ENCODE measurements at places on chromosomes 1 and 21.

DNA sequence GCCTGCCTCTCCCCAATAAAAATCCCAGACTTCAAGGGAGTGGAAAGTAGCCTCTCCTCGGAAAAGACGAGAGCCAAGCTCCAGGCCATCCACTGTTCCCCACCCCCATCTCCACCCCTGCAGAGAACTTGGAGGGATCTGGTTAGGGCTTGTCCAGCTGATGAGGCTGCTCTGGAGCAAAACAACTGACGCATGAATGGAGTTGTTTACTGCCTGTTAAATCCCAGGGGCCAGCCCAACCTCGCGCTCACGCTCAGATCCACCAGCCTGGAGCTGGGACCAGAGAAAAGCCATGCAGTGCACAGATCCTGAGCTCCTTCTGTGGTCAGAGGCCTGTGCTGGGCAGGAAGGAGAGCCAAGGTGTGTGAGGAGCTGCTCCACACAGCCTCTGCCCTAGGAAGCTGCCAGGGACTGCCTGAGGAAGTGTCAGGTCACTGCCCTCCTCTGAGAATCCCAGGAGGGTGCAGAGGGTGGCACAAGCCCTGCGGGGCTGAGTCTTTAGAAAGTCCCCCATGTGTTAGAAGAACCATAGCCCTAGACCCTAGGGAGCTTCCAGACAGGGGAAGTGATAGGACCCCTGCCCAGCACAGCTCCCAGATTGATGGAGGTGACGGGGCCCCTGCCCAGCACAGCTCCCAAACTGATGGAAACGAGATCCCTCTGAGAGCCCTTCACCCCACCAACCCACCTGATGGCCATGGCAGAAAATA, 109.0 kb upstream of the IPO9 start:
- DNase-seq: peak; percentile 75

- DNase-seq: no peak
Measured at GRCh38 chr1:226611301-226611700, 62.7 kb downstream of the STUM start.

GRCh38 chr21:44648557-44649311, 2.5 kb downstream of the KRTAP10-11 start:
- no peak for DNase-seq

DNA sequence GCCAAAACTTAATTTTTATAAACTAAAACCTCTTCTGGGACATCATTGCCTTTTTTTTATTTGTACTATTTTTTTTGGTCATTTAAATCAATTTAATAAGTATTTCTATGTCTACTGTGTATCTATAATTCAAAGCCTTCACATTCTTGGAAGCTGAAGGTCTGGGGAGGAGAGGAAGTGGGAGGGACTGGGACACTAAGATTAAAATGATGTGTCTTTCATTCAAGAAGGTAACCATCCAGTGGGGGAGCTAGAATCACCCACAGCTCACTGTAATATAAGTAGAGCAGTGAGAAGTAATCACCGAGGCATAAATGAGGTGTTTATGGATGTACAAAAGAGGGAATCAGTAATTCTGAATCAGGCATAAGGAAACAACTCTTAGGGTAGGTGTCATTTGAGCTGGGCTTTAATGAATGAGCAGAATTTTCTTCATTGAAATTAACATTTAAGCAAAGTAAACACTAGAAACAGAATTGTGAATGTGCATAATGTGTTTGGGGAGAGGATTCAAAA, 52.8 kb downstream of the PTGER3 start:
- DNase-seq: no peak

DNA sequence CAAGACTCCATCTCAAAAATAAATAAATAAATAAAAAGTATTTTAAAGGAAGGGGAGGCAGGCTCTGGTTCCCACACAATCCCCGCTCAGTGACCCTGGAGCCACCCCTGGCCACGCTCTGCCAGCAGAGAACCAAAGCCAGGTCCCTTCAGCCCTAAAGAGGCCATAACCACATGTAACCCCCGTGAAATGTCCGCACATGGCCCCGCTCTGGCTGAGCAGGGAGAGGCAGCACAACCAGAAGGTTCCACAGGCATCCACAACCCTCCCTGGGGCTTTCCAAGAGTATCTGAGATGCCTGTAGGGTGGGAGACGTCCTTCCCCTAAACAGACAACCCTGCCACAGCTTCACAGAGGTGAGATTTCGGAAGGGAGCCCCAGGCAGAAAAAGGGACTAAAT, 1.4 kb upstream of the ARF1 start:
- no peak for DNase-seq

DNA sequence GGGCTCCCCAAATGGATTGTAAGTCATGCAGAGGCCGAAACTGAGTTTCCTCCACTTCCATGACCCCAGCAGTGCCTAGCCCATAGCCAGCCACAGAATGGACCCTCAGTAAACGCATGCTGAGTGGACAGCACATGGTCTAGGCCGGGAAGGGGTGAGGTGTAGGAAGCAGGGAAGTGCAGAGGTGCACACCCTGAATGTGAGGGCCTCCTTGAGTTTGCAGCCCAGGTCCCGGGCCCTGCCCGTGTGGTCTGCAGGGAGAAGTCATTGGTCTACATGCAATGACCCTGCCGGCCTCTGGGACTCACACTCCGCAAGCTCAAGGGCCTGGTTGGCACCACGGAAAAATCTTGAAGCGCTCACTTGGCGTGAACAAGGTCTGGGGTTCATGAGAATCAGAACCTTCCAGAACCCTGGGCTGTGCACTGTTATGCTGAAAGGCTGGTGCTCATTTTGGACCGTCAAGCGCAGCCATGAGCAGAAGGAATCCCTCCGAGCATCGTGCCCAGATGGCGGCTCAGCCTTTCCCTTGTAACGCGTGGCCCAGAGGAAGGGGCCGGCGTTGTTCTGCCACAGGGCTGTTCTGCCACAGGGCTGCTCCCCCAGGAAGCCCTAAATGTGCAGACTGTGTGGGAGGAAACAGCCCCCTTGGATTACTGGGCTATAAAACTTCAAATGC, 66.4 kb downstream of the PSMG1 start:
- DNase-seq: no peak

DNA sequence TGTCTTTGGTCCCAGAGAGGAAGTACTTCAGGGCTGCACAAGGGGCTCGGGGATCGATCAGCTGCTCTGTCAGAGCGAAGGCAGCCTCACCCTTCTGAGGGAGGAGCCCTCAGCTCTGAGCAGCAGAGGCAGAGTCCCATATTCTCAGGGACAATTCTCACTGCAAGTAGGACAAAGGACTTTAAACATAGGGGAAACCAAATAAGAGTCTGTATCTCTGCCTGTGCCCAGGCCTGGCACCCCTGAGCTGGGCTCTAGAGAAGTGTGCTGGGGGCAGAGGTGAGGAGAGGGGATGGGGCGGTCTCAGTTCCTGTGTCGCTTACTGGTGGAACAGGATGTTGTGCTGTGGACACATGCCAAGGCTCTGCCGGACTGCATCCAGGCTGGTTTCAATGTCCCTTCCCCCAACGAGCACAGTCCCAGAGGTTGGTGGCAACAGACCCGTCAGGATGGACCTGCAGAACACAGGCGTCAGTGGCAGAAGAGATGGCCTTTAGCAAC, 76.6 kb downstream of the ABCA4 start:
- DNase-seq: no peak
